ENCODE measurements at places on chromosomes 11 and 22.

GRCh38 chr11:126337126-126337473 lies 18.4 kb upstream of the ST3GAL4 start:
- no peak for DNase-seq

DNA sequence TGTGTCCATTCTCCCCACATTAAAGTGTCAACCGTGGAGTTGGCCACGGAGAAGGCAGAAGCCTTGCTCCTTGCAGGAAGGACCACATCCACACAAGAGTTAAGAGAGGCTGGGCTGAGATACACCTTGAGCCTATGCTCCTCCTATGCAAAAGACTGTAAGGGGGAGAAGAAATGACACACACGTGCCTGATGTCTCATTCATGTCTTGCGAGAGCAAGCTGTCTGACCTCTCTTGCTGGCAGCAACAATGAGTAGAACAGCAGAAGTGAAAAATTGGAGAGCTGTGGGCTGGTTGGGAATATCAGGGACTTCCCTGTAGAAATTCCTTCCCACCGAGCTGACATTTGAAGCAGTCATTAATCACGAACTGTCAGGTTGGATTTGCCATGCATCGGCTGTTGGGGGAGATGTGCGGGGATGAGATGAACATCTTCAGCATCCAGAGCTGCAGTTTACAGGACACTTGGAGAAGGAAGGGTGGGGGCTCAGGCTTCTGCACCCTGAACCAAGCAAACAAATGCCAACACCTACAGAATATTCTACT lies 139.3 kb downstream of the MYO18B start:
- no peak for DNase-seq

- DNase-seq = no peak
Observed at GRCh38 chr22:49562685-49563249, 264.9 kb downstream of the BRD1 start.

GRCh38 chr11:111819161-111819828 lies 52.1 kb downstream of the ALG9 start:
- no peak for DNase-seq

DNA sequence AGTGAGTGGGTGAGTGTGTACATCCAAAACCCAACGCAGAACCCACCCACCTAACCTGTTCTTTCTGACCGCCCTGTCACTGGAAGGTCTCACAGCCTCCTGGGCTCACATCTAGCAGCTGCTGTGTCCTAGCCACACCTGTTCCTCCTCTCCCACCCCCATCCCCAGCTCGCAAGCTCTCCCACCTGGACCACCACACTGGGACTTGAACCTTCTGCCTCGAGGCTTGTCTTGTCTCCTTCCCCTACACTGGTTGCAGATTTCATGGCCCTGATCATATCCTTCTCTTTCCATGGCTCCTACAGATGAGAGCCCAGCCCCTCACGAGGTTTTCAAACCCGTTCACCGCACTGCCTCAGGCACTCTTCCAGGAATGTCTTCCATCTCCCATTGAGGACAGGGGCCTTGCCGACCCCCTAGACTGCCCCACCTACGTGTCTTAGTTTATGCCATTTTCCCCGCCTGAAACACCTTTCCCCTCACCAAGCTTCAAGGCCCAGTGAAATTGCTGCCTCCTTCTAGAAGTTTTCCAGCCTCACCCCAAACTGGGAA lies 6.7 kb downstream of the IFITM10 start:
- DNase-seq = no peak

DNA sequence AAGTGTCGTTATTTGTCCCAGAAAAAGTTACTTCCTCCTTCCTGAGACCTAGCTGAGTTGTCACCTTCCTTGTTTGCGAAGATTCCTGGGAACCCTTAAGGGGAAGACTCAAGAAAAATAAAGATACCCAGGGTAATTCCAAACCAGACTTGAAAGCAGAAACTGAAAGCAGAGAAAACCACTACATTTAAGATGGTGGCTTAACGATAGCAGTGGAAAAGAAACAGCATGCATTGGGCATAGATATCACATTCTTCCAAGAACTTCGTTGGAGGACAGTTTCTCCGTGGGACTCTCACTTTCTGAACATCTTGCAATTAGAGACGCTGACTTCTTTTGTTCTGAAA lies 89.1 kb downstream of the FAM76B start:
- DNase-seq = no peak

DNA sequence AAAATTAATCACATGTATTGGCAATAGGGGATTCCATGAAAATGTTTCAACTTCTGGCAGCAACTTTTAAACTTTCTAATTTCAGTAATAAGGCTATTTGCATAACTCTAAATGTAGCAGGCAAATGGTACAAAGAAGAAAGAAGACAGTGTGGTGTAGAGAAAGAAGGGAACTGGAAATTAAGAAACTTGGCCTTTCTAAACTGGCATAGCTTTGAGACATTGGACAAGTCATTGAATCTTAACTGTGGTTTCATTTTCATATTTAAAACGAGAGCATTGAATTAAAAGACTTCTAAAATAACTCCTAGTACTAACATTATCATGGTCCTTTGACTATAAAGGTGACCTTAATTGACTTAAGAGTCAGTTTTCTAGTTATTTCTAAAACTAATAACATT lies 125.0 kb downstream of the UVRAG start:
- DNase-seq = no peak

GRCh38 chr22:48705159-48705916 lies 1122.3 kb downstream of the BRD1 start:
- no peak for DNase-seq

GRCh38 chr11:67366546-67366945 lies 6.9 kb downstream of the CLCF1 start:
- no peak for DNase-seq

GRCh38 chr11:94766713-94767206 lies 1.4 kb upstream of the AMOTL1 start:
- no peak for DNase-seq

DNA sequence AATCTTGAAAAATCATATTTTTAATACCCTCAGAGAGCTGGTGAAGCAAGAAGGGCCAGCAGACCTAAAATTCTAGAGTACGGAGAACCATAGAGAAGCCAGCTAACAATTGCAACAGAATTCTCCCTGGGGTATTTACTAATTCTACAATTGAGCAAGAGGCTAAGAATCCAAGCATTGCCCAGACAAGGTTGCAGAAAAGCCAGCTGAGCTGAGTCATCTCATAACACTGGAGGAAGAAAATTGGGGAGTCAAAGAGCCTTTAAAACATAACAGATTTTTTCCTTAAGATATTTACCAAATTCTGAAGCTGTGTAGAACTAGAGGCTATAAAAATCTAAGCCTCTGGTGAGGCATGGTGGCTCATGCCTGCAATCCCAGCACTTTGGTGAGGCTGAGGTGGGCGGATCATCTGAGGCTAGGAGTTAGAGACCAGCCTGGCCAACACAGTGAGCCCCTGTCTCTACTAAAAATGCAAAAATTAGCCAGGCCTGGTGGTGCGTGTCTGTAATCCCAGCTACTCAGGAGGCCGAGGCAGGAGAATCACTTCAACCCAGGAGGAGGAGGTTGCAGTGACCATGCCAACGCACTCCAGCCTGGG lies 13.6 kb upstream of the TMEM216 start:
- DNase-seq = no peak

GRCh38 chr11:81112718-81113117 lies 1620.9 kb downstream of the FAM181B start:
- DNase-seq = no peak

Data from DND-41 (cell line).